ENCODE measurements at places on chromosomes 1 and 21. TPM values are rescaled to one million over a fixed set of nuclear protein-coding genes. Genes with fewer than 3 reads are reported as not detected.

COL11A1 gene
- 0.71 TPM for total RNA-seq

LYPD8 gene
- total RNA-seq: not detected

NOTCH2NLA gene
- 22.7 TPM for total RNA-seq

NDC1 gene
- 40.0 TPM for total RNA-seq

KIAA0319L gene
- 18.8 TPM for total RNA-seq

TMEM82 gene
- not detected for total RNA-seq

EXO1 gene
- total RNA-seq: 19.6 TPM

SELENON gene
- total RNA-seq: 52.7 TPM

TPTE gene
- total RNA-seq: not detected

DNA sequence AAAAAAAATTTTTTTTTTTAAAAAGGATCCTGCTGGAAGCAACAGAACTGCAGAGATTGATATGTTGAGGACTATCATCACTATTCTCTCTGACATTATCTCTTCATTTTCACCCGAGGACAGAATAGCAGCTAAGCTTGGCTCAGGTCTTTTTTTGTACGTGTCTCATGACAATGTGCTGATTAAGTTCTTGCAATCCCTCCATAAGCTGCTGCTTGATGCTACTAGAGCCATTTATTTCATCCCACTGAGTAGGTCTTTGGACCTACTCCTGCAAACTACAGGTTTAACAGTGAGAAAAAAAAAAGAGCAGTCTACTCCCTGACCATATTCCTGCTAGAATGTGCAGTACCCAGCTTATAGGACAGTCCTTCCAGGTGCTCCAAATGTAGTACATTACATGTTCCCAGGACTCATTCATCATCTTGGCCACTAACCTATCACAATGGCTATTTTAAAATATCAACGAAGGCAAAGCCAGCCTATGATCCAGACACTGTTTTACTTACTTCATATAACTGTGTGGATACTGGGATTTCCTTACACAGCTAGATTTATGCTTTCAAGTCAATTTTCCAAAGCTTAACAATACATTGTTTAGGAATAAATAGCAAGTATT lies 54.1 kb downstream of the ARHGAP29 start:
- DNase-seq: no peak

DNA sequence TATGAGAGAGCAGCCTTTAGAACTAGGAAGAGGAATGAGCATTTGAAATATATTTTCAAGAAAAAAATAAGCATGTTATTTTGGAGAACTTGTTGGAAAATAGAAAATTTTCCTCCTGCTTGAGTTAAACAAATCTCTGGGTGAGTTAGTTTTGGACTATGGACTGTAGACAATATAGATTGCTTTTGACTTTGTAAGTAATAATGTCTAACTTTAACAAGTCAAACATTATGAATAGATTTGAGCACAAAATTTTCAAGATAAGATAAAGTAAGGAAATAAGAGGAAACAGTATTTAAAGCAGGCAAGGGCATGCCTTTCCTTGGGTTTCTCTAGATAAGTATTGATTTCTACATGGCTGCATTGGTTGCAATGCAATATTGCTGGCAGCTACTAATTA lies 360.8 kb downstream of the LMO4 start:
- DNase-seq: no peak

- no peak for DNase-seq
These were observed 132.8 kb downstream of the PGBD5 start for GRCh38 chr1:230293390-230293700.

GRCh38 chr1:83910461-83910860 lies 88.5 kb downstream of the TTLL7 start:
- no peak for DNase-seq

DNA sequence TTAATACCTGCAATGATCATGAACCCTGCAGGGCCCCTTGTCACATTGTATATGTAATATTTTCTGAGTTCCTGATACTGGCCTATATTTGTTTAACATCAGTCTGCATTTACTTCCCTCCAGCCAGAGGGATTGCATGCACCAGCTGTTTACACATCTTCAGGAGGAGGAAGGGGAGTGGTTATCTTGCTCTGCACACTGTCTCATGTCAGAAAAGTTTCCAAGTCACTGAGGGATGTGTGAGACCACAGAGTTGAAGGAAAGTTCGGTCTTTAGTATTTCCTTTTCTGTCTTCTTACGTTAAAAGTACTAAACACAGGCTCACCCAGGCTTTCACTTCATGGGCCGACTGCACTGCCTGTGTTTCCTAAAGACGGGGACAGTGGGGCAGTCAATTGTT lies 574.1 kb downstream of the LMO4 start:
- no peak for DNase-seq

- DNase-seq: no peak
These were observed 15.8 kb upstream of the UBE2U start for GRCh38 chr1:64187646-64188045.

- no peak for DNase-seq
These were observed 95.4 kb downstream of the INTS7 start for GRCh38 chr1:211939876-211940468.

GRCh38 chr1:224637936-224638335 lies 21.8 kb downstream of the CNIH3 start:
- no peak for DNase-seq

DNA sequence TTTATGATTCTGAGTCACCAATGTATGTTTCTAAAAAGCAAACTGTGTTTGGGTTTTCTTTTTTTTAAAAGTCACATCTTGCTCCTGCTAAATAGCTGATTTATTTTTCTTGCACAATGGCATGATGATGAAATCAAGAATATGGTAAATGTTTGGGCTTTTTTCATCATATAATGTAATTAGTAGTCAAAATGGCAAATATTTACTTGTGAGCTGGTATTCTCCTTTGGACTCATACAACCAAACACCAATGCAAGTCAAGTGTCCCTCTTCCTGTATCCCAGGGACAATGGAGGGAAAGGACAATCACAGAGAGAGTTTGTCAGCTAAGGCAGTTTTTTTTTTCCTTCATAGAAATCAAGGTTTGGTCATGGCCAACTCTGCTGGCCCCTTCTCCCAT lies 94.6 kb upstream of the RALGPS2 start:
- DNase-seq: no peak

- DNase-seq: no peak
These were observed 182.9 kb upstream of the DPYD start for GRCh38 chr1:98103617-98104285.

DNA sequence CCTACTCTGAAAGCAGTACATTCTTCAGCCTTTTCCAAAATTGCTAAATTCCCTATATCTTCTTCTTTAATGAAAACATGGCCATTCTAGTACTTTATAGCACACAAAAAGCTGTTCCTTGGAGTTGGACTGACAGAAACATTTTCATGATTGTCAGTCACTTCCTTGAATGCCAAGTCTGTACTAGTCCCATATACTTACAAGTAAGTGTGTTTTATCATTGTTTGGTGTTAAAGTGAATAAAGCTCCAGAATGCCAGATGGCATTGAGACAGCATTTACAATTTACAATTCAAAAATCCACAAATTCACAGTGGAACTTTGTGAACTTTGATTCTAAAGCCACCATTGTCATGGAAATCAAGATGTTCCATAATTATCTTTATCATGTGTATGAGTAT lies 36.5 kb downstream of the KCNK2 start:
- no peak for DNase-seq

- peak; percentile 26 for DNase-seq
These were observed 1629.3 kb downstream of the MRPL39 start for GRCh38 chr21:23977971-23978370.

DNA sequence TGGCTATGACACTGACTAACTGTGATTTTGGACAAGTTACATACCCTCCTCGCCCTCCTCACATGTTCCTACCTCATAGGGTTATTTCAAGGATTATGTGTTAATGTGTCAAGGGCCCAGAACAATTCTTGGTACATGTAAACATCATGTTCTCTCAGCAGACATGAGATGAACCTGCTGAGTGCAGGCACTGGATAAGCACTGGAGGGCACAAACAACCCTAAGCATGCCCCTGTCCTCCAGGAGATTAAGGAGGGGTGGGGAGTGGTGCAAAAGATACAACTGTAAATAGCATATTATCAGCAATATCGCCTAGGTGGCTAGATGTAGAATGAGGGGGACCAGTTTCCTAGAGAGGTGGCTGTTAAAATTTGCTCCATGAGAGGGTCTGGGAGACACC lies 17.7 kb upstream of the RGS16 start:
- DNase-seq: no peak

DNA sequence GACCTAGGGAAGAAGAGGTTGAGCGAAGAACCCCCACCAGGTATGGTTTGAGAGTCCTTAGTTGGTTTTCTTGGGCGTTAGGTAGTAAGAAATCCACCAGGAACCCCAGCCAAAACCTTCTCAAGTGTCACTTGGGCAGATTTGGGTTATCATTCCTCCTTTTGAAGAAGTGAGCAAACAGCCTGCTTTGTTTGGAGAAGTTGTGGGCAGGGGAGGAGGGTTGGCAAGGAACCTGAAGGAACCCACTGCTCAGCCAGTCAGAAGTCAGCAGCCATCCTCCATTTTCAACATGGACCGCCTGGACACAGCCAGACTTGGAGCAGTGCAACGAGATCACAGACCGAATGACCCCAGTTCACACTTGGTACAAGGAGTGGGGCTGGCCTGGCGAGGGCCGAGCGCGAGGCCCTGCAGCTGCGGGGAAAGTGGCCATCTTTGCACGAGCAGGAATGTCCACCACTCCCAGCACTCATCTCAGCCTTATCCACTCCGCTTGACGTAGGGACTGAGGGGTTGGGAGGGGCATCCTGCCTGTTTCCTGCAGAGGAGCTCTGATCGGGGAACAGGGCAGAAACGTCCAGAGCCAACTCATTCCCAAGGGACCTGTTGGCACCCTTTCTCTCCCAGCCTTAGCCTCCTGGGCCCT lies 7.2 kb downstream of the ADPRS start:
- DNase-seq: no peak

DNA sequence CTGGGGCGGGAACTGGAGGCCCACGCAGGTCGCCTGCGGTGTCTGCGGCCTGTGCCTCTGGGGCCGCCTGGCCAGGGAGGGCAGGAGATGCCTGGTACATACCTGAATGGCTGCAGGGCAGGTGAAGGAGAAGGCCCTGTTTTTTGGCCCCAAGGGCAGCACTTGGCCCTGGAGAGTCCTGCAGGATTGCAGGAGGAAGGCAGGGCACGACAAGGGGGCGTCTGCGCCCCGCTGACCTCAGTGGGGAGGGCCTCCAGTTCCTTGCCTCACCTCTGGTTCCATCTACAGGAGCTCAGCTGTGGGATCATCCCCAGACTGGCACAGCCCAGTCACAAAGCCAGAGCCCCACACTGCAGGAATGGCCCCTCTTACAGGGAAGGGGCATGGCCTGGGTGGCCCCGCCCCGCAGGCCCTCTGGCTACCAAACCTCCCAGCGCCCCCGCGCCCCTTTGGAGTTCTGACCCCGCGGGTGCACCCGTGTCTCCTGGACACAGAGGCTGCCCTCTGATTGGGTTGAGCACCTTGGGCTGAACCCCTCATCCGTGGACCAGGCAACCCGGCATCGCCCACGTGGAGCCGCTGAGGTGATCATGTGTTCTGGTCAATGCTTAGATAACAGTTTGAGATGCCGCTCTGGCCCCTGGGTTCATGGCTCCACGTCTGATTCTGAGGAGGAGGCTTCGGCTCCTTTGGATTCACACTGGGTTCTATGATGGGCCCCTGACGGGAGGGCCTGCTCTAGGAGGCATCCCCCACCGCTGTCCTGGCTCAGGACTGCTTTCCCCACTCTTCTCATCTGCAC lies 1.3 kb upstream of the PEX10 start:
- no peak for DNase-seq

DNA sequence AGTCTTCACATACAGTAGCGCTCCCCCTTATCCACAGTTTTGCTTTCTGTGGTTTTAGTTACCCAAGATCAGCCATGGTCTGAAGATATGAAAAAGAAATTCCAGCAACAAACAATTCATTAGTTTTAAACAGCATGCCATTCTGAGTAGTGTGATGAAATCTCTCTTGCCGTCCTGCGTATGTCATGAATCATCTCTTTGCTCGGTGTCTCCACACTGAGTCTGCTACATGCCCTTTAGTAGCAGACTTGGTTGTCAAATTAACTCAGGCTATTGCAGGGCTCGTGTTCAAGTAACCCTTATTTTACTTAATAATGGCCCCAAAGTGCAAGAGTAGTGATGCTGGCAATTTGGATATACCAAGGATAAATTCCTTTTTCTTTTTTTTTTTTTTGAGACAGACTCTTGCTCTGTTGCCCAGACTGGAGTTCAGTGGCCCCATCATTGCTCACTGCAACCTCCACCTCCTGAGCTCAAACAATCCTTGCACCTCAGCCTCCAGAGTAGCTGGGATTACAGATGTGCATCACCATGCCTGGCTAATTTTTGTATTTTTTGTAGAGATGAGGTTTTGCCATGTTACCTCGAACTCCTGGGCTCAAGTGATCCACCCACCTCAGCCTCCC lies 22.6 kb downstream of the PHACTR4 start:
- DNase-seq: peak; percentile 78

GRCh38 chr1:76640092-76640491 lies 227.2 kb upstream of the ST6GALNAC5 start:
- peak; percentile 7 for DNase-seq

GRCh38 chr1:168331569-168331968 lies 50.9 kb downstream of the TBX19 start:
- DNase-seq: no peak

DNA sequence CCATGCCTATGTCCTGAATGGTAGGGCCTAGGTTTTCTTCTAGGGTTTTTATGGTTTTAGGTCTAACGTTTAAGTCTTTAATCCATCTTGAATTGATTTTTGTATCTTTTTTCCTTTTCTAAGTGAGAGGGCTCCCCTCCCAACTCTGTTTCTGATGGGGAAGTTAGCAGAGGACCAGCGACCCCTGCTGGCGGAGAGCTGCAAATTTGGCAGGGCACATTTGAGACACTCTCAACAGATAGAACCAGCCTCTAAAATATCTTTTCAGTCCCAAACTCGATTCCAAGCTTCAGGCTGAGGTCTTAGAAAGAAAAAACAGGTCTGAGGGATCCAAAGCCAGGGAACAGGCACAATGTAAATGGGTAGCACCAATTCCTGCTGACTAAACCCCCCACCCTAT lies 32.5 kb downstream of the LRRC3 start:
- no peak for DNase-seq

- no peak for DNase-seq
These were observed at the start of gene LDLRAD2 for GRCh38 chr1:21811875-21812305. Gene LDLRAD2 (plus strand): TSS chr1:21812265. CDS start chr1:21812452, 187 bp downstream.

GRCh38 chr1:204744107-204744779 lies 58.7 kb upstream of the LRRN2 start:
- DNase-seq: no peak

DNA sequence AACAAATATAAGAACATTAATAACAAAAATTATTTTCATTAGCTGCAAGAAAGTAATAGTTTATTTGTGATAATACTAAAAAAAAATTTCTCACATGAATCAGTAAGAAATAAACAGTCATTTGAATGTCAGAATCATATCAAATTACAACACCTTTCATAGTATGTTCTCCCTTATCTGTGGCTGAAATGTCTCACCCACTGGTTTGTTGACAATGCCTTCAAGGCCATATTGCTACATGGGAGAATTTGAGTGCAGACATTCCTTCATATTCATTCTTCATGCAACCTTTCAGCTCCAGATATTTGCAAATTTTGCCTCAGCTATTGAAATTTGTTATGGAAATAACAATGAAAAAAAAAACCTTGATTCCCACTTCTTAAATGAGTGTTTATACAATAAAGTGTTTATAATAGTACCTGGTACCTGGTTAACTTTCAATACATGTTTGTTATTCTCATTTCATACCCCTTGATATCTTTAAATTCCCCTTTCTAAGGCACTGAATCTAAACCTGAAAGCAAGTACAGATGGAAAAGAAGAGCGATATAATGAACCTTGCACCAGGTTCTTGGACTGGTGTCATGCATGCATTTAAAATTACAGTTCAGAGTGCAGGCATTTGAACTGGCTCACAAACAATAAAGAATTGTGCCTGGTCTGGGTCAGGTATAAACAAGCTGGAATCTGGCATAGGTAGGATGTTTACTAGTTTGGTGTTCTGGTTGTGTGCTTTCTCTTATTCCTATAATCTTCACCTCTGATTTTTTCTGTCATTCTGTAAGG lies 242.2 kb upstream of the ADGRL2 start:
- DNase-seq: no peak
